ENCODE measurements at places on chromosomes 16 and 17.

GRCh38 chr16:82042144-82042543, 7.1 kb downstream of the HSD17B2 start:
- no peak for DNase-seq

DNA sequence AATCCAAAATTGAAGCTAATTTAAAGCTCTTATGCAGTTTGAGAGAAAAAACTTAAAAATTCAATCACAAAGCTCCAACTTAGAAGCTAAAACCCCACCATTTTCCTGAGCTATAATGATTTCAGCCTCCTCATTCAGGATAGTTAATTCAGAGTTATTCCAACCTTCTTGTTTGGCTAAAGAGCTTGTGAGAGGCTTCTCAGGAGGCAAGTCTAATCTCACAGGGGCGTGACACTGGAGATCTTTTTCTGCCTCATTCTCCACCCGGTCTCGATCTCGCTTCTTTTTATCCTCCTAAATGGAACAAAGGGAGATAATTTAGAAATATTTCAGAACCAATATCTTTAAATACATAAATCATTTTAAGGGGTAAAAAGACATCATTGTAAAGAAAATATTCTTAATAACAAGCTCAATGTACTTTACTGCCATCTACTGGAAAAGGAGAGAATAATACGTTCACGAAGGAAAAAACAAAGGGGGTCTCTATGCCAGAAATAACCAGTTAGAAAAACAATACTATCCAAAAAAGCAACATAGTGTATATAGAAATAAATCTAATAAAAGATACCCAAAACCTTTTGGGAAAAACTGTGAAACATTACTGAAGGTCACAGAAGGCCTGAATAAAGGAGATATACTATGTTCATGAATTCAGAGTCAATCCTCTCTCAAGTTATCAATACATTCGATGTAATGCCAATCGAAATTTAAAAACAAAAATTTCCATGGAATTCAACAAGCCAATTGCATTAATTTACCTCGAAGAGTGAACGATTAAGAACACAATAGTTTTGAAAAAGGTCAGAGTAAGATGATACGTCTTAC, 13.9 kb downstream of the BRD7 start:
- peak; percentile 31 for DNase-seq

DNA sequence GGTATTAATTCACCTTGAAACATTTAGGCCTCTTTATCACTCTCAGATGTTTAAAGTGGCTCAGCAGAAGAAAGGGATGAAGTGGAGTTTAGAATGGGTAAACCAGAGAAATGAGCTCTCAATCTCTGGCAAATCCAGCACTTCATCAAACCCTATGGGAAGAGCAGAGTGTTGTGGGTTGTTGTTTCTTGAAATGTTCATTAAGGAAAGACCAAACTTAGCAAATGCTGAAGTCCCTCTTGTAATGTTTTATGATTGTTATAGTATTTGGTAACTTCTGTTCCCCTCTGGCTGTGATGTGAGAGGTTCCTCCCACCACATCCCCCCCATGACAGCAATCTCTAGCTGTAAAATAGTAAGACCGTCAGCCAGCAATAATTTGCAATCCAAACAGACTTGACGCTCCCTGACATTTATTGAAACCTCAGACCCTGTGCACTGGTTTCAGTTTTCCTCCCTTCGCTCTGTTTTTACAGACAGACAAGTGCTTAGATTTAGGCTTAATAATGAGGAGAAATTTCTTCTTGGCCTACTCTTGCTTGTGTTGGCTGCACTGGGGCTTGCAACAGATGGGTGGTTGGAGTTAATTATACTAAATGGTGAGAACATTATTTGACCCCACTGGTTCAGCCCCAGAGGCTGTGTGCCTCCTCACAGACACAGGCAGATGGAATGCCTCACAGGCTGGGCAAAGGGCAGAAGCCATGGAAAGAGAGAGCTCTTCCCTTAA, 609.4 kb upstream of the SOX9 start:
- DNase-seq: no peak

DNA sequence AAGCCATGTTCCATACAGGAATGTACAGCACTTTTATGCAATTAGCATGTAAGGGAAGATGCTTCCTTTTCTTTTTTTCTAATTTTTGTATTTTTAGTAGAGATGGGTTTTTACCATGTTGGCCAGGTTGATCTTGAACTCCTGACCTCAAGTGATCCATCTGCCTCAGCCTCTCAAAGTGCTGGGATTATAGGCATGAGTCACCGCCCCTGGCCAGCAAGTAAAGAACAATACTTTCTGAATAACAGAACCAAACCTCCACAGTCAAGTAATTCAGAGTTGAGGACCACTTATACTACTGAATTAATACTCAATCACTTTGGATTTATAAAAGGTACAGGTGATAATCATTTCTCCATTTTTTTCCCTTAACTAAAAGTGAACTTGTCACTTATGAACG, 13.0 kb downstream of the C16orf87 start:
- no peak for DNase-seq

DNA sequence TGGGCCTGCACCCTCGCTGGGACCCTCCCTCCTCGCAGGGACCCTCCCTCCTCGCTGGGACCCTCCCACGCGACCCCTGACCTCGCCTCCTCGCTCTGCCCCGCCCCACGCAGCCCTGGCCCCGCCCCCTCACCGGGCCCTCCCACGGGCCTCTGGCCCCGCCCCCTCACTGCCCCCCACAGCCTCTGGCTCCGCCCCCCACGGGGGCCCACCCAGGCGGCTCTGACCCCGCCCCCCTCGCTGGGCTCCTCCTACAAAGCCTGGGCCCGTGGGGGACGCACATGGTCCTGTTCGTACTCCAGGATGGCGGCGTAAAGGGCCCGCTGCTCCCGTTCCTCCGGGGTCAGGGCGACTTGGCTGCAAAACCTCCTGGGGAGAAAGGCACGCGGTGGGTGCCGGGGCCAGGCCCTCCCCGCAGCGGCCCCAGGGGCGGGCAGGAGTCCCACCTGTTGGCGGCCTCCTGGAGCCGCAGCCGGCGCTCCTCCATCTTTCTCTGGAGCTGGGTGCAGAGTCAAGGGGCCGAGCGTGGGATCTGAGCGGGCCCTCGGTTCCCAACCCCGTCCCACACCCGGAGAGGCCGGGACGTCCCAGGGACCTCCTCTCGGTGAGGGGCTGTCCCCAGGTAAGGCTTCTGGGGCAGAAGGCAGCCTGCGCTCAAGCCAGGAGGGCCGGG, 9.0 kb downstream of the VPS9D1 start:
- peak; percentile 79 for DNase-seq

GRCh38 chr16:68082629-68083238, 2.4 kb upstream of the NFATC3 start:
- DNase-seq: no peak

DNA sequence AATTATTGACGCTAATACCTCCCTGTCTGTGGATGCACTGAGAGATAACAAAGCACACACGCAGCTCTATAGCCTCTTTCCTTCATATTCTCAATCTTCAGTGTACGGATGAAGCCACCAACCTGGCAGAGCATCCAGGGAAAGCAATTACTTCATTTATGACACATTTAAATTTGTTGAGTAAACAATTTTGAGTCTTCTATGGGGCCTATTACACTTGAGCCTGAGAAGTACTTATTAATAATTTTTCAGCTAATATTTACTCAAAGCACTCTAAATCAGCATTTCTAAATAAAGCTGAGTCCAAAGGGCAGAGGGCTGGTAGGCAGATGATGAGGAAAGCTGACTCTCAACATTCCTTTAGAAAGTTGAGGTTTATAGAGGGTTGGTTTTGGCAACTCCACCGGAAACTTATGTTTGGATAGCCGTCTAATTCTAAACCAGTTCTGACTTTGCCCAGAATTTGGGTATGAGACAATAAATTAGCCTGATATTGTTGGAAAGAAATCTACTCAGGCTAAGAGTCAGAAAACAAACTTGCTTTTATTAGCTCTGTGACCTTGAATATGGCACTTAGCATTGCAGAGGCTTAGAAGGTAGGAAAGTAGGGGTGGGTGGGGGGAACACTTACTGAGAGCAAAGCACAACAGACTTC, 643.5 kb downstream of the CDH11 start:
- DNase-seq: no peak

DNA sequence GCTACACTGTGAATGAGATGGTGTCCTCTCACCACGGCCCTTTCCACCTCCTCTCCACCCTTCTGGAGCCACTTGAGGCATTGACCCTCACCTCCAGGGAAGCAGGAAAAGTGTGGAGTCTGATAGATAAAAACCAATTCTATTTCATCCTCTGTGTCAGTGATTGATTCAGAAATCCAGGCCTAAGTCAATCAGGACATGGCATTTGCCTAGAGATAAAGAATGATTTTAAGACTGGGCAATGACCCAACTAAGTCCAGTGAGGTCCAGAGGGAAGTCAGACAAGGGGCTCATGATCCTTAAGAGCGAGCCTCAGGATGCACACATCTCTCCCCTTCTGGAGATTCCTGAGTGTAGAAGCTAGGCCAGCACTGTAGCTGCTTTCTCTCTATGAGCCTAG, 41.1 kb upstream of the TNRC6A start:
- DNase-seq: no peak

GRCh38 chr16:88914750-88915368, 48.4 kb upstream of the PABPN1L start:
- no peak for DNase-seq

DNA sequence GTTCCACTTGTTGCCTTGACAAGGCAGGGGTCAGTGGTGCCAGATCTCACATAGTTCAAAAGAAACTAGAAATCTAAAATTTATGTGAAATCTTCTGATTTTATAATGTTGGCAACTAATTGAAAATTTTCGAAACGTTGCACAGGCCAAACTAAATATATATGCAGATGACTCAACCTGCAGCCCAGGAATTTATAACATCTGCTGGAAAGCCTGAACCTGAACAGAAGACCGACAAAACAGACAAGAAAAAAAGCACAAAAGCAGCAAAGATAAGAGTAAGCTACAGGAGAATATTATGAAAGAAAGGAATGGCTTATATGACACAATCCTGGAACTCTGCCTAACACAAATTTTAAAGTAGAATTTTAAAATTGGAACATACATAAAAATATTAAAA, 207.6 kb downstream of the CEP112 start:
- no peak for DNase-seq

- no peak for DNase-seq
These were observed 184.0 kb upstream of the RBFOX1 start for GRCh38 chr16:7148606-7149005.

- DNase-seq: no peak
These were observed 41.1 kb downstream of the C16orf78 start for GRCh38 chr16:49414671-49415070.

DNA sequence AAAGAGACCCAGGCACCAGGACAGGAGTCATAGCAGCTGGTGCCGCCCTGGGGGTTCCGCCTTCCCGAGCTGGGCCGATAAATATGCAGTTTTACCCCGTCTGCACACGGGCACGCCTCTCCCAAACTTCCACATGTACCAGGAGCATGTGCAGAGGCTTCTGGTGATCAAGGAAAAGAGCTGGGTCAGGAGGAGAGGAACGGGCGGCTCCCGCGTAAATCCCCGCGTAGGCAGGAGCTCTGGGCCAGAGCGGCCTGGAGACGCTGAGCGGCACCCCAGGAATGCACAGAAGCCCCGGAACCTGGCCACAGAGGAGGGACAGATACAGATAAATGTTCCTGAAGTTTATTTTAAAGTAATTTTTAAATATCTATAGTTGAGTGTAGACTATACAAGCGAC, 46.6 kb upstream of the METRNL start:
- DNase-seq: no peak

DNA sequence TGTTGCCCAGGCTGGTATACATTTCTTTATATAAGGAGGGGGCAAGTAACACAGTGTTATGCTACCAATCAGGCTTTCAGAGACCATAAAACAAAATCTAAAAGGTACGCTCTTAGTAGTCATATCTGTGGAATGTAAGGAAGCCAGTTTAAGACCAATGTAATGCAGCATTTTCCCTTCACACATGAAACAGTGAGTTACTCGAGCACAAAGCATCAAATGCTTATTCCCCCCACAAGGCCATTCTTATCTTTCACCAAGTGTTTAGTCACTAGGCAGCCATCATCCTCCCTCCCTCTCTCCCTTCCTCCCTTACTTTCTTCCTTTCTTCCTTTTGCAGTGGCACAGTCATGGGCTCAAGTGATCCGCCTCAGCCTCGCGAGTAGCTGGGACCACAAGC, 12.8 kb downstream of the HMOX2 start:
- no peak for DNase-seq

GRCh38 chr17:3256575-3256974, 41.6 kb downstream of the OR3A1 start:
- DNase-seq: no peak

- DNase-seq: peak; percentile 60
These were observed 324.7 kb downstream of the BCAS3 start for GRCh38 chr17:61002316-61002736.

- no peak for DNase-seq
These were observed 199.5 kb downstream of the SNX29 start for GRCh38 chr16:12176051-12176450.
